T47D (cell line): ENCODE measurements at places on chromosomes 12 and 14.

GRCh38 chr14:70956511-70956910 is 49.3 kb downstream of the PCNX1 start:
- DNase-seq: no peak

DNA sequence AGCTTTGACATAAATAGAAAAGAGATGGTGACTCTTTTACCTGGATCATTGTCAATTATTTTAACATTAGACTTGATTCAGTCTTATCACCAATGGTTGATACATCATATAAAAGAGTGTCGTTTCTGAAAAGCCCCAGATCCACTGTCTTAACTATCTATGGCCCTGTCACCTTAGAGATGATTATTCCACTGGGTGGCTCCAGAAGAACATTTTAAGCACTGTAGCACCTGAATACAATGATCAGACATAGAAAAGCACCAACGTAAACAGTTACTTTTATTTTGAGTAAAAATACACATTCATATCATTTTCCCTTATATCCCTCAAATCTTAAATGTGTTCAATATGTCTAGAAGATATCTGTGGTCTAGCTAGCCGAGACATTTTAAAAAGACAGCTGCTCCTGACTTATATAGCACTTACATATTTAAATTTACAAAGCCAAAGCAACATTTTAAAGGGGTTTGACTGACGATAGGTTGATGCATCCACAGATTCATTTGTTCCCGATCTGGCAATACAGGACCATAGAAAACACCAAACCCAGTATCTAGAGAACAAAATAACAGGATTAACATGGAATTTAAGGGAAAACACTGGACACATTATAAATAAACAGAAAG is 32.9 kb downstream of the TSPAN8 start:
- no peak for DNase-seq

- DNase-seq: no peak
Measured at GRCh38 chr12:26247873-26248272, 52.5 kb downstream of the SSPN start.

DNA sequence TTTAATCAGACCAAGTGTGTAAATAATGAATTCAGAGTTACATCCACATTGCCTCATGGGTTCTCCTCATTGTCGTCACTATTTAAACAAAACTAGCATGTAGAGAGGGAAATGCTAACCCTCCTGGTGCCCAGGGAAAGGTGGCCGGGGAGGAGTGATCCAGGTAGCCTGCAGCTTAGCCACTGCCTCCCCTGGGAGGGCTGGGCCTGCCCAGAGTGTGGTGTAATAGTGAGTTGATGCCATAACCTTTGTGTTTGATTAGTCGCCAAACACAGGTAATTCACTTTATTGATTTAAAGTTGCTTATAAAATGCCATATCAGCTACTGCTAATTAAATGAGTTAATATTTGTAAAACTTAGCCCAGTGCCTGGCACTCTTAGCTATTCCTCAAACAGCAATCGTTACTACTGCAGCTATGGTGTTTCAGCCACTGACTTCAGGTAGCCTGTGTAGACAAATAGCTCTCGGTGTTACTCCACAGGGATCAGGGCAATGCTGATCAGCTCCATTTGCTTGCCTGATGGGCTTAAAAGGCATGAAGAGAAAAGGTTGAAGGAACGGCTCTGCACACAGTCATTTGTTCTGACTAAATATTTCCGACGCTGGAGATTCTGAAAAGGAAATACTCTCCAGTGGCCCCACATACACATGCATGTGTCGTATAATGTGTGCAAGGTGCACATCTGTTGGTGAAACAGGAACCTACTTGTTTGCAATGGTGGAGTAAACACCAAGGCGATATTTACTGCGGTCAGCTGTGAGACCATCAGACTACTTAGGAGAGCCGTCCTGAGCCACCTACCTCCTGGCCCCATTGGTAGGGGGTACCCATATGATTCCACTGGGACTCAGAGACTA is 45.7 kb upstream of the PRMT8 start:
- DNase-seq: no peak

- DNase-seq: no peak
Measured at GRCh38 chr12:83954956-83955601, 957.5 kb downstream of the SLC6A15 start.

DNA sequence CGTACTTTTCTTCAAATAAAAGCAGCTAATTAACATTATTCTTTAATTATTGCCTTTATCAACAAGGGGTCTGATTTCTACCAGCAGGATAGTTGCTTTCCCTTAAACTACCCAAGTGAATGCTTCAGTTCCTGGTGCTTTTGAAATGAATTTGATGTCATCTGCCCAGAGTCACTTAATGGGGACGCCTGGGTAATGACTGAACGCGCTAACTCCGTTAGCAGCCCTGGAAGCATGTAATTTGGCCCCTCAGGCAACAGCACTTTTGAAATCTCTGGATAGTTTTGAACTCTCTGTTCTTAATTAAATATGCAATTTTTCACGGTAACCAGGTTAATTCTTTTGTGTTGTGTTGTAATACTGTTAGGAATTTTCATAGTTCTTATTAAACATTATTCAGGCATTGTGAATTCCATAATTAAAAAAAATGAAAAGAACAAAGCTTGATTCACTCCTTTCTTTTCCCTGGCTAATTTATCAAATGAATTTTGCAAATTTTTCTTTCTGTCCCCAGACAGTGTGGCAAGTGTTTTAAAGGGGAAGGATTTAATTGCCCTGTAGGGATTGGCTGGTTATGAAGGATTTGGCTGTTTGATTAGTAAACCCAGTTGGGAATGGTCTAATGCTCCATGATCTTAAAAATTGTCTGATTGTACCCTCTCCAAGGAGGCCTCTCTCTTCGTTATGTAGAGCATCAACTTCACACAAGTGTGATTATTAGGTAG is 137.5 kb upstream of the MYL2 start:
- no peak for DNase-seq

DNA sequence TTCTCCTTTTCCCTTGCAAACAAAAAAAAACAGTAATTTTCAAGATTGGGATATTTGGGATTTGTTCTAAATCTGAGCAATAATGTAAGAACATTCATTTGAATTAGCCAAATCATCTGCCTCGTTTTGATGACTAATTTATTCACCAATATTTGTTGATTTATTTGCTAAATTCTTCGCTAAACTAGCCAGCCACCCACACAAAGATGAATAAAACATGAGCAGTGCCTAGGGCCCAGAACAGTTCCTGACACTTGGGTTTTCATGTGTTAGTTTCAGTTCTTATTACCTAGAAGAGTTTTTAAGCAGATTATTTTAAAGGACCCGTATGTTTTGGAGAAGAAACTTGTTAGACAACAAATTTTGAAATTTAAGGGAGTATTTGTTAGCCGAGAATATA is 1.4 kb downstream of the ETNK1 start:
- no peak for DNase-seq

GRCh38 chr14:71168564-71169427 is 261.5 kb downstream of the PCNX1 start:
- peak; percentile 13 for DNase-seq

GRCh38 chr14:33796356-33796755 is 154.5 kb downstream of the EGLN3 start:
- DNase-seq: no peak

GRCh38 chr14:66920196-66920595 is 269.0 kb upstream of the GARIN2 start:
- no peak for DNase-seq

GRCh38 chr12:110581931-110582275 is 1.2 kb downstream of the PPTC7 start:
- DNase-seq: no peak

GRCh38 chr12:128056136-128056801 is 210.7 kb upstream of the TMEM132C start:
- no peak for DNase-seq

DNA sequence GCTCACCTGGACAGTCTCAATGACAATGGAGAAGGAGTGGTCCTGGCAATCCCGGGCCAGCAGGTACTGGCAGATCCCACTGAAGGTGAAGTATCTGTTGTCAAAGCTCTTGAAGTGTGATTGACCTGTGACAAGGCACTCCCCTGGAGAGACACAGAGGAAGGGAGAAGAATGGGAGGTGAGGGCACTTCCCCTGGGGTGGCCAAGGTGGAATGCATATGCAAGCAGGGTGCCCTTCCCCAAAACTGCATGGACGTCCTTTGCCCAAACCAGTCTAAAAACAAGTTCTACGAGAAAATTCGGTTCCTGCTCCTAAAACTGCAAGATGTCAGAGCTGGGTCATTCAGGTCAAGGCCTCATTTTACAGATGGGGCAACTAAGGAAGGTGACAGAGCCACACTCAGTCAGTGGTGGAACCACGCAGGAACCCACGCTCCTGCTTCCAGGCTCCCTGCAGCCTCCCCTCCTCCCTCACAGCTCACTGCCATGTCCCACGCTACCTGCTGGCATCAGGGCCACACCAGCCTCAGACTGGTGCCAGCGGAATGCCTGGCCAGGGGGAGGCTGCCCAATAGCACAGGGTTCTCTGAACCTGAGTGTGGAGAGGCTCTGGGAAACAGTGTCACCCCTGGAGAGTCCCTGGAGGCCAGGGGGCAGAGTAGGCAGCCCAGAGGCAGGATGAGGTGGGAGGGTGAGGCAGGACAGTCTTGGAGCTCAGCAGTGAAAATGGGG is 59.2 kb downstream of the VWF start:
- no peak for DNase-seq

- DNase-seq: no peak
Measured at GRCh38 chr14:95956601-95957460, 80.2 kb downstream of the TUNAR start.

- no peak for DNase-seq
Measured at GRCh38 chr14:61965030-61965745, 203.0 kb downstream of the SNAPC1 start.

DNA sequence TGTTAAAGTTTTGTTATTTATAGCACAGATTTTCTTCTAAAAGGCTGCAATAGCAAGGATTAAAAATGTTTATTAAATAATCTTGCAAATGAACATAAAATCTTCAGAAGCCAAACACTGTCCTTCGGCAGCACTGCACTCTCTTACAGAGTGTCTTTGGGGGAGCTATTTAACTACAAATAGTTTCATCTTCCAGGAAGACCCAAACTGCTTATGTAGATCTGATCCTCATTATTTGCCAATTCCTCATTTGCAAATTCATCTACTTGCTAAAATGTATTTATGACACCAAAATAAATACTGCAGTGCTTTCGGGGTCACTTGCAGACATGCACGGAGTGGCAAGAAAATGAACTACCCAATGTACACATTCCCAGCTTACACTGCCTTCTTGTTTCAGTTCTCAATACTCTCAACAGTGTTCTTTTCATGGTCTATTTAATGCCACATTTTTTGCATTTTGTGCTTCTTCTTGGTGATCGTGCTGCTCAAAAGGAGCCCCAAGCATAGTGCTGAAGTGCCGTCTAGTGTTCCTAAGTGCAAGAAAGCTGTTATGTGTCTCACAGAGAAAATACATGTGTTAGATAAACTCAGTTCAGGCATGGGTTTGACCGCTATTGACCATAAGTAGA is 128.1 kb downstream of the PRKD1 start:
- DNase-seq: no peak

DNA sequence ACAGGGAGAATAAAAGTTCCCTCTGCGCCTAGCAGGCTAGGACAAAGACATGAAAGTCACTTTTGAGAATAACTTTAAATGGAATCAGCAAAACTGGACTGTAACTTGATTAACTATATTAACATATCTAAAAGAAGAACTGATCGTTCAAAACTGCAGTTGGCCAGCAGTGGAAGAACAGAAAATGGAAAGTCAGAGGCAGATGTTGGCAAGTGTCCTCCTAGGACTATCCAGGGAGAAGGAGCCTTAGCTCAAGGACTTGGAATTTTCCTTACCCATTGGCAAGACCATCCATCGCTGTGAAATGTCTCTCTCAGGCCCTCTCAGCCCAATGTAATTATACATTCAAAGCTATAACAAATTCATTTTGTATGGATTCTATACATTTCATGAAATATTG is 419.7 kb downstream of the ATP23 start:
- DNase-seq: no peak

- no peak for DNase-seq
Measured at GRCh38 chr12:117356048-117356447, 5.4 kb downstream of the NOS1 start.

GRCh38 chr14:104163541-104163940 is 25.2 kb downstream of the KIF26A start:
- no peak for DNase-seq

GRCh38 chr12:93802293-93802692 is 125.1 kb downstream of the CRADD start:
- no peak for DNase-seq
